ENCODE measurements at places on chromosomes 5 and 9.

- DNase-seq: no peak
Measured at GRCh38 chr9:137383081-137383783, 39.7 kb downstream of the EXD3 start.

DNA sequence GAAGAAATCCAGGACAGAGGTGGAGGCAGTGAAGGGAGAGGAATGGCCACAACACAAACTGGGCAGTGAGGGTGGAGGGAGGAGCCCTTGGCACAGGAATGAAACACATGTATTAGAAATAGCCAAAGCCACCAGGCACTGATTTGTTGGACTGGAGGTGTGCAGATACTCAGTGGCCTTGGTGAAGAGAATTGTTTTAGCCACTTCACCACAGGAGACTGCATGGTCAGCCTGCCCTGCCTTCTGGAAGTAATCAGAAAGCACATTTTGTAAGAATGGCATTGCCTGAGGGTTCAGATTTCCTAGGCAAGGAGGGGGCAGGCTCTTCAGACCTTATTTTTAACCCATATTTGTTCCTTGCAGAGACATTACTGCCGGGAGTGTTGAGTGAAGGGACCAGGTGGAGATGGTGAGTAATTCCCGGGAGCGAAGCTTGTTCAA is 2.2 kb downstream of the SGCD start:
- DNase-seq: no peak

GRCh38 chr5:141692919-141693725 is 11.1 kb upstream of the ARAP3 start:
- DNase-seq: no peak

DNA sequence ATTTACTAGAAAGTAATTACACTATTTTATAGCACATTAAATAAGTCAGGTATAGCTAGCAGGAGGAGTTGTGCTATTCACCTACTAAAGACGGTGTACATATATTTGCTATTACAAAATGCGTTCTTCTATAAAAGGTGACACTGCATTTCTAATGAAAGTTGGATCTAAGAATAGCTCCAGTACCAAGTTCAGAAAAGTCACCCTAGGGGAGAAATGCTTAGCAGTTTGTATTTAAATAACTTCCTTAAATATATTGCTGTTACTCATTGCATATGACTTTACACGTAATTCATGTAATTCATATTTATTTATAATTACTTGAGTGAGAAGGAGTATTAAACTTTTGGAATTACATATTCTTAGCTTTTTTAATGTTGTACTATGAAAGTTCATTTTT is 7.0 kb upstream of the SUB1 start:
- DNase-seq: no peak

DNA sequence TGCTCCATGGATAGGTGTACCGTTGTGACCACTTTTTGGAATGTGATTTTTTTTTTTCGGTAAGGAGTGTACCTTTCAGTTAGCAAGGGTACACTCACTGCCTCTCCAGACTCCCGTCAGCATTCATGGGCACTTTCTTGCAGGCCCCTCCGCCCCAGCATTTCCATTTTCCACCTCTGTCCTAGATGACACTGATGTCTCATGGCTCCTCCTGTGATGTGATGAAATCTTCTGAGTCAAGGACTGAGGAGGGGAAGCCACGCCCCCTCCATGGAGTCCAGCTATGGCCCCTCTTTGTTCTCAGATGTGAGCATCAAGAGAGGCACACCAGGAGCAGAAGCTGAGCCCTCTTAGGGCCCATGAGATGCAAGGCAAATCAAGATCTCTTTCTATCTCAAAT is 61.8 kb downstream of the CTSL start:
- no peak for DNase-seq

GRCh38 chr9:9631284-9631683 is 981.5 kb downstream of the PTPRD start:
- peak; percentile 11 for DNase-seq

DNA sequence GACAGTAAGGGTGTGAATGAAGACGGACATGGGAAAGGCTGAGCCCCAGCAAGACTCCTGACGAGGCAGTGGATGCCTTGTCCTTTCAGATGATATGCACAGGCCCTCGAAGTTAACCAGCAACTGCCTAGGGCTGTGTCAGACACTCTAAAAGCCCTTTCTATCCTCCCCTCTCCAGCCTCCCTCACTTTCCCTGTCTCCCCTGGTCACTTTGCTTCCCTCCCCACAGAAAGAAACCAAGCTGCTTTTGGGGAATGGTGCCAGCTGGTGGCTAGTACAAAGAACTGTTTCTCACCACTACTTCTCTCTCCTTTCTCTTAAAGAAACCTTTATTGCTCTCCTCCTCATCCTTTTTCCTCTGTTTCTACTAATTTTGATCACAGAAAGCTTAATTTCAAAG is 21.4 kb downstream of the LHFPL2 start:
- no peak for DNase-seq

- no peak for DNase-seq
Measured at GRCh38 chr5:136484808-136485325, 119.5 kb upstream of the TRPC7 start.

DNA sequence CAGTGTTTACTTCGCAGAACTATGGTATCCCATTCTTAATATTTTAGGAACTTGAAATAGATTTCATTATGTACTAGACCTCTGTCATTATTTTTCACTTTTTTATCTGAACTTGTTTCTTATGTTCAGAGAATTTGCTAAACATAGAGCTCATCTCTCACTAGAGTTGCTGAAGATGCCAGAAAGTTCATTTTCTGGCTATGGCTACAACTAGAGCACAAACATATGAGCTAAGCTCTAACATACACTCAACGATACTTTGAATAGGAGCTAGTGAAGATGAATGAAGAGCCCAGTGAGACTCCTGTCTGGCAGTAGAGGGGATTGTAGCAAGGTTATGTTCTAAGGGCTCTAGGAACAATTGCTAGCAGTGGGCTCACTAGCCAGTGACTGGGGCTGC is 582.2 kb downstream of the KIF4B start:
- no peak for DNase-seq

- DNase-seq: no peak
Measured at GRCh38 chr5:80482578-80482977, 5.3 kb upstream of the FAM151B start.

DNA sequence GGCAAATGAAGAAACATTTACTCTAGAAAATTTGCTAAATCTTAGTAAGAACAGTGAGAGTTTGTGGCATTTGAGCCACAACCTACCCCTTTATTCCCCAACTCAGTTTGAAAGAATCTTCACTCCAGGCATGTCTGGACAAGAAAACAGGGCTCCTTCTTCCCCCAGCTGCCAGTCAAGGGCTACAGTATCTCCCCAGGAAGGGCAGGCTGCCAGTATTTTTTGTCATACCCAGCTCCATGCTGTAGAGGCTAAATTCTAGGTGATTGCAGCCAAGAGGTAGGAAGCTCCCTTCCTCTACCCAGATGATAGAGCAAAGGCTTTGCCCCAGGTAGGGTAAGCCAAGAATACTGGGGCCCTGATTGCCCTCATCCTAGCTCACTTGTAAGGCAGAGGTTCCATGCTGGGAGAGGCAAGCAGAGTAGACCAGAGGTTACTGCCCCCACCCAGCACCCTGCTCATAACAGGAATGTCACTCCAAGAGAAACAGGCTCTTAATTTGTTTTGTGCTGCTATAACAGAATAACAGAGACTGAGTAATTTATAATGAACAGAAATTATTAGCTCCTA is 20.0 kb upstream of the GRPEL2 start:
- DNase-seq: no peak

DNA sequence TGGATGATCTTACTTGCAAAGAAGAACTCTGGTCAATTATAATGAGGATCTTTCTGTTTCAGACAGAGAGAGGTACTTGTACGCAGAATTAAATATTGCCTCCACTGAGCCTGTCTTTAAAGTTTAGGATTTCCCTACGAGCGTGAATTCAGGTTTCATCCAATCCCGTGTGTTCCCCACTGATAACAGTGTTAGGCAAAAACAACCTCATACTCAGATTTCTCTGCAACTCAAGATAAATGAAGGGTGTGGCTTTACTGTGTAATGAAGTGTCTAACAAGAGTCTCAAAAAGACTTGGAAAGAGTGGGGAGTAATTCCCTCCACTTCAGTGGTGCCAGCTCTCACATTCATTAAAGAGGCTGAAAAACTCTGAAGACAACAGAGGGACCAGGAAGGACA is 53.2 kb upstream of the ACO1 start:
- DNase-seq: no peak

DNA sequence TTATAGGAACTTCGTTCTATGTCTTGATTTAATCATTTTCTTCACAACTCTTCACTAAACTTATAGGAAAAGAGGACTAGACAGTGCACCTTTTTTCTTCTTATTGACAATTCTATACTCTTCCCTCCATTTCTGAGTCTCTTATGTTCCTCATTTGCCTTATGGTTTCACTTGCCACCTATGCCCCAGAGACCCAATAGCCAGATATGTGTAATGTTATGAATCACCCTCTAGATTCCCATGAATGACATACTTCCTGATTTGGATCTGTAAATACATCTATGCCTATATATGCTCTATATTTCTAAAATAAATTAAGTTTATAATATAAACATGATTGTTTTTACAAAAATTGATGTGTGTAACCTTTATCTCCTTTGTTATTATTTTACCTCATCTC is 514.1 kb upstream of the MEF2C start:
- no peak for DNase-seq

DNA sequence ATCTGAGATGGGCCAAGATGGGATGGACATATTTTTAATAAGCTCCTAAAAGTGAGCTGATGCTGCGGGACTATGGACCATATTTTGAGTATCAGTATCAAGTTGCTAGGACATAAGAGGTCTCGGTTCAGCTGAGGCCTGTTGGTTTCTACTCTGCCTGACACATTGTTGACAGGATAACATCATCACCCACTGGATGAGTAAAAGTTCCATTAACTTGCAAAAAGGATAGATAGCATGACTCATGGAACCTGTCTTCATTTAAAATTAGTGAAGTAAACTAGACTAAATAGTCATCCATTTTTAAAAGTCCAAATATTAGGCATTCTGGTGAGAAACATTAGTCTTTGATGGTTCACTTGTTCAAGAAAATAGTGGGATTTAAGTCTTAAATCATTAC is 33.3 kb downstream of the PARP8 start:
- DNase-seq: no peak

DNA sequence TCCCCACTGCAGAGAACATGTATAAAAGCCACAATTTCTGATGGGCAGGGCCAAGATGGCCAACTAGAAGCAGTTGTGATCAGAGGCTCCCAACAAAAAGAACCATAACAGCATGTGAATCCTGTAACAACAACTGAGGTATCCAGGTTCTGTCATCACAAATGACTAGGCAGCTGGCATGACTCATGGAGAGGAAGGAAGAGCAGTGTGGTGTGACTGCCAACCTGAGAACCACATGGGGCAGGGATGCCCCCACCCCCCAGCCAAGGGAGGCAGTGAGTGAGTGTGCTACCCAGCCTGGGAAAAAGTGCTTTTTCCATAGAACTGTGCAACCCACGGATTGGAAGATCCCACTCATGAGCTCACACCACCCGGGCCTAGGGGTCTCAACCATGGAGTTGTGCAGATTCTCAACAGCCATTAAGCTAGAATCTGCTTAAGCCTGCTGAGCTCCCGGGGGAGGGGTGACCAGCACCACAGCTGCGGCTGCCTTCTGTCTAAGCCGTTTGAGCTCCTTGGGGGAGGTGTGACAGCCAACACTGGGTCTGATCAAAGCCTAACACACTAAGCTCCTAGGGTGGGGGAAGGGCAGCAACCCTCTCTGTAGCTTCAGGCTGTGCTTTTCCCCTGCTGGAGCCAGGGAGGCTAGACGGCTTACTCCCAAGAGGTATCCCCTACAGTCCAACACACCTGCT is 80.1 kb upstream of the DMAC1 start:
- DNase-seq: no peak

DNA sequence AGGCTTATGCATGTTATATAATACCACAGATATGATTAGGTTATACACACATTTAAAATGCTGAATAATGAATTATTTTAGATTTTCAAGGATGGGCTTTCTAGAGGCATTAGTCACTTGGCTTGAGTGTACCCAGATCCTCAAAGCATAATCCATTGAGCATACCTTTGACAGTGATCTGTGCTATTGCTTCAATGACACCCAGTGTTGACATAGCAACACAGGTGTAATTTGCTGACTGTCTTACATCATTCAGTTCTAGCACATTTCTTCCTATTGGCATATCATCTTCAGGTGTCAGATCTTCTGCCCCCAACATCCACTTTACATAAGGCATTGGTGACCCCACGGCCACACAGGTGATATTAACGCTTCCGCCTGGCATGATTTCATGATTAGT is 721.5 kb upstream of the DMAC1 start:
- DNase-seq: no peak

DNA sequence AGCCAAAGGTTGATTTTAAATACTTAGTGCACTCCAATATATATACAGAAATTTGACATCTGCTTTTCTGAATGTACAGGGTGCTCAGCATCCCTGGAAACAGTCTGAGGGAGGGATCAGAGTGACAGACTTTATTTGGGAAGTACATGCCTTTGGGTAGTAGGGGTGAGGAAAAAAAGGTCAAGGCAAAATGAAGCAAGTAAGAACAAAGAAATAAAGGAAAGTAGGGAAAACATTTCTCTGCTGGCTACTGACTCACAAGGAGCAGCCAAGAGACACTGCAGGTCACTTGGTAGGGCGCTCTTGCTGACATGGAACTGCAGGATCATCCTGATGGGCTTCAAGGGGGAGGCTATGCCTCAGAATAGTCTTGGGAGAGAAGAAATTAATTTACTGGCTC is 380.9 kb downstream of the RAB3C start:
- no peak for DNase-seq

GRCh38 chr9:89380437-89381307 is 62.4 kb downstream of the SECISBP2 start:
- no peak for DNase-seq

DNA sequence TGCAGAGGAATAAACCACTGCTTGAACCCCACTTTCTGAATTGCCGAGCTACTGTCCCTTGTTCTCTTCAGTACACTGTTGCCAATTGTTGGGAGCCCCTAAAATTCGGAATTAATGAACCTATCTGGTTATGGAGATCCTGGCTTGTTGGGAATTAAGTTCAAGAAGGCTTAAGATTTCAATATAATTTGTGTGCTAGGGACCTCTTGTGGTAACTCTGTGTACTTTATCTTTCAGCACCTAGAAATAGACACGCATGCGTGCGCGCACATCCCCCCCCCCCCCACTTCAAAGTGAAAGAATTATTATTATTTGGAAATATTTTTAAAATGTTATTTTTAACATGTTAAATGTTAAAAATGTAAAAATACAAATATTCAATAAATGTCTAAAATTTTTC is 53.3 kb upstream of the FAM169A start:
- DNase-seq: peak; percentile 60

DNA sequence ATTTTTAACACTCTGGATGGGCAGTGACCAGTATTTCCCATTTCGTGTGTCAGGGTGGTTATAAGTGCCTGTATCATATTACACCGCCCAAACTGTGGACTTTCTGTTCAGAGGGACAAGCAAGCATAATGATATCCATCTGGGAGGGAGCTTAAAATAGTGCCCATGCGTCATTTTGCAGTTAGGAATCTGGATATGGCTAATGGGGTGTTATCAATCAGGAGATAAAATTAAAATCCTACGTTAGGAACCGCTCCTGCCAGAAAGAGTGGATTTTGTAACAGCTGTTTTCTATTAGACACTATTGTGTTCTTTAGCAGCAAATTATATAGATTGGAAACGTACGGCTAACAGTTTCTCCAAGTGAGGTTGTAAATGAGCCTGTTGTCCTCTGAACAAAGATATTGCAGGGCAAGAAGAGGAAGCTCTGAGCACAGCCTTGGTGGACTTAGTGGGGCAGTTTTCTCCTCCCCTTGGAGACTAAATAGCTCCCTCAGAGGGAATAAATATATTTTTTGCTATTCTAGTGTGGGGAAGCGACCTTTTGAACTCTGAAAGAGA is 160.4 kb downstream of the SPATA31D1 start:
- DNase-seq: no peak
